SJSA1 (cell line): ENCODE measurements at places on chromosomes 5 and 9. TPM values are rescaled to one million over a fixed set of nuclear protein-coding genes. Genes with fewer than 3 reads are reported as not detected.

- H3K27ac ChIP-seq, result no peak overlapping the region
- no peak overlapping the region for H3K4me3 ChIP-seq
- H3K4me1 ChIP-seq, result no peaks in the 10 kb centered on the region
- H3K36me3 ChIP-seq, result no peaks in the 10 kb centered on the region
- DNase-seq, result no peak
Measured at GRCh38 chr9:13432904-13433303, 153.4 kb upstream of the MPDZ start.

- no peak overlapping the region for H3K27ac ChIP-seq
- H3K27me3 ChIP-seq, result no peaks in the 10 kb centered on the region
- H3K36me3 ChIP-seq, result no peaks in the 10 kb centered on the region
Measured at GRCh38 chr9:13412331-13412730, 132.8 kb upstream of the MPDZ start.

DNA sequence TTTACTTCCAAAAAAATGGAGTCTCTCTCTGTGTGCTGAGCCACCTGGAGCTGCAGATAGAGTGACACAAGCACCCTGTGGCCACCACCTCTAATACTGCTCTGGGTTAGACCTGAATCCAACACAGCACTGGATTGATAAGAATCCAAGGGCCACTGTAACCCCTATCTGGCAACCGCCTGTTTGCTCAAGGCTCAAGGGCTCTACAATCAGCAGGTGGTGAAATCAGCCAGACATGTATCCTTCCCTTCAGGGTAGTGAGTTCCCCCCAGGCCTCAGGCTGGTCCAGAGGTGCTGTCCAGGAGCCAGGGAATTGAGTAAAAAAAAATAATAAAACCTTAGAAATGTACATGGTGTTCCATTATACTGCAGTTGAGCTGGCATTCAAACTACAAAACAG lies 509.0 kb downstream of the KIF4B start:
- H3K4me1 ChIP-seq, result no peaks in the 10 kb centered on the region
- no peak overlapping the region for H3K4me3 ChIP-seq
- no peaks in the 10 kb centered on the region; the same call in 1 of the 2 replicates for H3K27me3 ChIP-seq
- H3K36me3 ChIP-seq, result no peaks in the 10 kb centered on the region

GRCh38 chr9:134491196-134491835 lies 150.3 kb upstream of the COL5A1 start:
- H3K4me1 ChIP-seq, result peaks cover 4% of the 10 kb centered on the region
- no peaks in the 10 kb centered on the region for H3K36me3 ChIP-seq
- no peak overlapping the region for H3K27ac ChIP-seq
- H3K27me3 ChIP-seq, result no peaks in the 10 kb centered on the region

- no peaks in the 10 kb centered on the region for H3K27me3 ChIP-seq
- H3K36me3 ChIP-seq, result no peaks in the 10 kb centered on the region
- DNase-seq, result no peak
- H3K4me1 ChIP-seq, result no peaks in the 10 kb centered on the region
Measured at GRCh38 chr9:35385042-35385441, 104.9 kb upstream of the RUSC2 start.

DNA sequence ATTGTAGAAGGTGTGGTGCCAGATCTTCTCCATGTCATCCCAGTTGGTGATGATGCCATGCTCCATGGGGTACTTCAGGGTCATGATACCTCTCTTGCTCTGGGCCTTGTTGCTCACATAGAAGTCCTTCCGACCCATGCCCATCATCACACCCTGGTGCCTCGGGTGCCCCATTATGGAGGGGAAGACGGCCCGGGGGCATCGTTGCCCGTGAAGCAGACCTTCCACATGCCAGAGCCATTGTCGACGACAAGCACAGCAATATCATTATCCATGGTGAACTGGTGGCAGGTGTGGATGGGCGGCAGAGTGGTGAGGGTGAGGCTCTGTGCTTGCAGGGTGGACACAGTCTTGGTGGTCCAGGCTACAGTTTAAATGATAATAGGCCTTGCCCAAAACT lies 24.8 kb upstream of the RAPGEF6 start:
- H3K4me1 ChIP-seq, result no peaks in the 10 kb centered on the region
- no peak overlapping the region for H3K27ac ChIP-seq
- peaks cover 54% of the 10 kb centered on the region for H3K36me3 ChIP-seq

DNA sequence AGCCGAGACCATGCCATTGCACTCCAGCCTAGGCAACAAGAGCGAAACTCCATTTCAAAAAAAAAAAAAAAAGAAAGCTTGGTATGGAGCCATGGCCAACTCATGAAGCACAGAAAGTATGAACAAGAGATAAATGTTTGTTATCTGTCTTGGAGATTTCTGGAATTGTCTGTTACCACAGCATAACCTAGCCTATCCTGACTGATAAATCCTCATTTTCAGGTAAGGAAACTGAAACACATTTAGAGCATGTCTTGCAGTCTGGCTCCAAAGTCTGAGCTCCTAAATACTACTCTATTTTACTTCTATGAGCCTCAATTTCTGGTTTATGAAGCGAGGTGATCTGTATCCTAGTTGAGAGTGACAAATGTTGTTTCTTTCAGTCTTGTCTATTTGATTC lies 68.3 kb upstream of the SLC44A1 start:
- no peak overlapping the region for H3K27ac ChIP-seq
- H3K4me1 ChIP-seq, result no peaks in the 10 kb centered on the region
- no peak overlapping the region for H3K4me3 ChIP-seq

DNA sequence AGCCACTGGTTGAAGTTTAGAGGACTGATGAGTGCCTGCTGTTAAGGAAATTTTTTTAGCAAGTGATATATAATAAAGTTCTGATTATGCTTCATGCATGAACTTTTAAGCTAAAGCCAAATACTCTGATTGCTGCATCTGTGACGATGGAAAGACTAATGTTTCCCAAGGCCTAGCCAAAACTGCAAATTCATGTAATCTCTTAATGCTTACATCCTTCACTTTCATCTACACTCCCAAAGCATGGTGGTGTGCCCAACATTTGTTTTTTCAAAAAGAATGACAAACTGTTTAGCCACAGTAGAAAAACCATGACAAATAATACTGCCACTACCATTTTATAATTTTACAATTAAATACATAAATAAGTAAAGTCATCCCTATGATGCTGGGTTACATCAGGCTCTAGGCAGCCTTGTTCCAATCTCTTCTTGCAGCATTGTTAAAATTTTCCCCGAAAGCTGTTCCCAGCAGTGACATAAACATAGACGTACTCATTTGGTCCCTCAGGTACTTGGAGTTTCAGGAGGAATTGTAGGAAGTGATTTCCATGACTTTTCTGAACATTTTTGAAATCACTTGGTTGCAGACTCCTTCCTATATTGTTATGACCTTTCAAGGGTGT lies 625.3 kb upstream of the DMAC1 start:
- no peaks in the 10 kb centered on the region for H3K36me3 ChIP-seq
- DNase-seq, result no peak
- no peaks in the 10 kb centered on the region for H3K4me1 ChIP-seq
- H3K4me3 ChIP-seq, result no peak overlapping the region

DNA sequence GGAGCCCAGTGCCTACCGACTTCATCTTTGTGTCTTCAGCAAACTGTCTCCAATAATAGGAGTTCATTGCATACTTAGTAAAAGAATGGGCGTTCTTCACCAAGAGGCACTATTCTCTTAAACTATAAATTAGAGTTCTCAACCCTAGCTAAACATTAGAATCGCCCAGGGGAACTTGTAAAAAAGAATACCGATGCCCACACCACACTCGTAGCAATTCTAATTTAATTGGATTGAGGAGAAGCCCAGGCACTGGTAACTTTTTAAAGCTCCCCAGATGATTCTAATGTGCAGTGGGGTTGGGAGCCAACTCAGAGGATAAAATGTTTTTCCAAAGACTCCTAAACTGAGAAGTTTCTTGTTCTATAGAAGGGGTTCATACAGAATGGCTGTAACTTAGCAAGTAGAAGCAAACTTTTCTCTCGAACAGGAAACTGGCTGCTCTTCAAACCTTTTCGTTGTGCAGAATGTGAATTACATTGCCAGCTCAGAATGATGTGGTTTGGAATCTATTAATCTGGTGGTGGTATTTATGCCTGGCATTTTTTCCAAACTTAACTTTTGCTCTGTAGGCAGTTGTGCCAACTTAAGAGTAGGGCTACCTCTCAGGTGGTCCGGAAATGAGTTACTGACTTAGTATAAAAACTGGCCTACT lies 26.4 kb upstream of the NFIB start:
- H3K4me3 ChIP-seq, result no peak overlapping the region
- H3K27ac ChIP-seq, result no peak overlapping the region
- no peaks in the 10 kb centered on the region for H3K27me3 ChIP-seq
- peaks cover 5% of the 10 kb centered on the region; the same call in 1 of the 2 replicates for H3K4me1 ChIP-seq
- no peak for DNase-seq

DNA sequence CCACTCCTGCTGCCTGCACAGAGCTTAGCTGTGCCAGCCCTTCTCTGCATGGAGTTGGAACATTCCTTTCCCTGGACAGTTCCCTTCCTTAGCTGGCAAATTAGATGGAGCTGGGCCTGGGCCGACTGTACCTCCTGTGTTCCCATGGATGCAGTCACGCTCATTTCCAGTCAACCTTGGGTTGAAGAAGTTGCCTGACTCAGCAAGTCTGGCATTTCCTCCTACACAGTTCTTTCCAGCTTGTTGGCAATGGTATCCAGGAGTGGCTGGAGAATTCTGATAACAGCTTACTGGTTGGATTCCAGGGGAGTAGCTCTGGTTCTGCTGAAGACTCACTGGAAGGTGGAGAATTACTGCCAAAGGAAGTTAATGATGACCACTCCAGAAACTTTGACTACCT lies 9.2 kb upstream of the TAF1L start:
- DNase-seq, result no peak
- H3K4me1 ChIP-seq, result no peaks in the 10 kb centered on the region
- H3K27me3 ChIP-seq, result no peaks in the 10 kb centered on the region
- no peaks in the 10 kb centered on the region for H3K36me3 ChIP-seq
- no peak overlapping the region for H3K27ac ChIP-seq
- H3K4me3 ChIP-seq, result no peak overlapping the region

- peaks cover 73% of the 10 kb centered on the region for H3K36me3 ChIP-seq
- H3K4me3 ChIP-seq, result no peak overlapping the region
- H3K4me1 ChIP-seq, result peaks cover under 1% of the 10 kb centered on the region
- no peak overlapping the region for H3K27ac ChIP-seq
- no peak for DNase-seq
Measured at GRCh38 chr5:138926257-138926656, 51.1 kb upstream of the LRRTM2 start.

GRCh38 chr5:133230823-133231578 lies 179.2 kb downstream of the HSPA4 start:
- no peak overlapping the region for H3K4me3 ChIP-seq
- no peak for DNase-seq
- H3K4me1 ChIP-seq, result peaks cover 60% of the 10 kb centered on the region
- H3K27me3 ChIP-seq, result no peaks in the 10 kb centered on the region

- no peak overlapping the region for H3K4me3 ChIP-seq
- H3K36me3 ChIP-seq, result no peaks in the 10 kb centered on the region
- no peaks in the 10 kb centered on the region for H3K27me3 ChIP-seq
- H3K4me1 ChIP-seq, result no peaks in the 10 kb centered on the region
Measured at GRCh38 chr5:91030521-91031401, 352.4 kb downstream of the ARRDC3 start.

DNA sequence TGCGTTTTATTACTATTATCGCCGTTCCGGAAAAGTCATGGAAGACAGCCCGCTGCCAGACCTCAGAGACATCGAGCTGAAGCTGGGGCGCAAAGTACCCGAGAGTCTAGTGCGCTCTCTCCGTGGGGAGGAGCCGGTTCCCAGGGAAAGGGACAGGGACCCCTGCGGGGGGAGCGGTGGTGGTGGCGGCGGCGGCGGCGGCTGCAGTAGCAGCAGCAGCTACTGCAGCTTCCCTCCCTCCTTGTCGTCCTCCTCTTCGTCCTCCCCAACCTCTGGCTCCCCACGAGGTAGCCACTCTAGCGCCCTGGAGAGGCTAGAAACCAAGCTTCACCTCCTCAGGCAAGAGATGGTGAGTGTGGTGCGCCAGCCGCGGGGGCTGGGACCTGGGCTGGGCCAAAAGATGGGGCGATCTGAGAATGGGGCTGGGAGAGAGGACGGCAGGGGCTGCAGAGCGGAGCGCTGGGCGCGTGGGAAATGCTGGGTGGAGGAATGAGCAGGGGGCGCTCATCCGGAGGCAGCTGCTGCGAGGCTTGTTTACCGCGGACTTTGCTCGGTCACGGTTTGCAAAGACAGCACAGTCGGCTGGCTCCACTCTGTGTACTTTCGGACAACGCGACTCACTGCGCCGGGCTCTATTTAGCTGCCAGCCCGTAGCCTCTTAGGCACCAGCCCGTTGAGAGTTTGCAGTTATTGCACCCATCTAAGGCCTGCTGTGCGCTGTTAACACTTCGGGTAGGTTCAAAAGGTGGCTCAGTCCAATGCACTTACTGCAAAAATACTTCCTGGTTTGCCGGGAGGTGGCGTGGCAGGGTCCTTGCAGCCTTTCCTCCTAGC lies 1.1 kb downstream of the LURAP1L start:
- peak overlapping the region; percentile 43 for H3K4me3 ChIP-seq
- peak; percentile 62 for DNase-seq
- no peaks in the 10 kb centered on the region for H3K36me3 ChIP-seq
- no peak overlapping the region for H3K27ac ChIP-seq
- H3K27me3 ChIP-seq, result no peaks in the 10 kb centered on the region

Gene ZFAND5
- 47.4 and 90.3 TPM in 2 replicates for total RNA-seq

Gene ACTBL2
- total RNA-seq, result not detected in 2 replicates

Gene SPATA31E1
- total RNA-seq, result 0.26 TPM in 1 of 2 replicates, not detected in the other

Gene C9
- 0.37 TPM in 1 of 2 replicates, not detected in the other for total RNA-seq

Gene IL13
- total RNA-seq, result not detected in 2 replicates

Gene FABP6
- total RNA-seq, result not detected in 2 replicates

Gene SMIM27
- total RNA-seq, result 0.16 and 2.0 TPM in 2 replicates
